Calu3 (cell line): ENCODE measurements at places on chromosomes 1 and 21.
A peak's percentile ranks its signal among the peaks of the same experiment; 100 is the strongest.

- no peak for DNase-seq
These were observed 395.8 kb upstream of the VAMP3 start for GRCh38 chr1:7375329-7375728.

GRCh38 chr1:10152709-10153284 lies 57.6 kb upstream of the KIF1B start:
- DNase-seq = peak; percentile 53

GRCh38 chr21:44816761-44817505 lies 929 bp downstream of the SUMO3 start:
- DNase-seq = no peak

DNA sequence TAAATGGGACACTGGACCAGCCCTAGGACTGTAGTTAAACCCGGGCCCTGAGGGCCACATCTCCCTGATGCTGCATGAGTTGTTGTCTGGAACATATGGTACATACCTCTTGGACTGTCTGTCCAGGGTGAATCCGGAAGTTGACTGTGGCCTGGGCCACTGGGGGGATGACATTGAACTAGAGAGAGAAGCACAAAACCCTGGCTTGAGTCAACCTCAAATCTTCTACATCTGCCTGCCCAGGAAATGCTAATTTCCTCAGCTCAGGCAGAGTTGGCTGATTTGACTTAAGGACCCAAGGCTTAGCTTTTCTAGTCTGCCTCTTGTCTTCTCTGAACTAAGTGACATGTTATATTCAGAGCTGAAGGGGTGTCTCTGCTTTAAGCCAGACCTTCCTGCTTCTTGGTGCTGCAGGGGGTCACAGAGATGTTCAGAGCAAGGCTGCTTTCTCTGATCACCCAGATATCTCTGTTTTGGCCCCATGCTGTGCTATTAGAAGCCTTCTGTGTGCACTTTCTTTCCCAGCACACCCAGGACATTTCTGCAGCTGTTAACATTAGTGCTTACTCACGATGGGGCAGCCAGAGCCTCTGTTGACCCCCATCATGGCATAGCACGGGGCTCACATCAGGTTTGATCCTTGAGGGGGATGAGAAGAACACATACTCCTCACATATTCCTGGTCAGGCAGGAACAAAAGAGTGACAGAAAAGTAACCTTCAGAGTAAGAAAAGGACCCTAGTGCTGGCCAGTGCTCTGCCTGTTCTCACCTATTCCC lies 9.6 kb downstream of the PM20D1 start:
- DNase-seq = no peak

DNA sequence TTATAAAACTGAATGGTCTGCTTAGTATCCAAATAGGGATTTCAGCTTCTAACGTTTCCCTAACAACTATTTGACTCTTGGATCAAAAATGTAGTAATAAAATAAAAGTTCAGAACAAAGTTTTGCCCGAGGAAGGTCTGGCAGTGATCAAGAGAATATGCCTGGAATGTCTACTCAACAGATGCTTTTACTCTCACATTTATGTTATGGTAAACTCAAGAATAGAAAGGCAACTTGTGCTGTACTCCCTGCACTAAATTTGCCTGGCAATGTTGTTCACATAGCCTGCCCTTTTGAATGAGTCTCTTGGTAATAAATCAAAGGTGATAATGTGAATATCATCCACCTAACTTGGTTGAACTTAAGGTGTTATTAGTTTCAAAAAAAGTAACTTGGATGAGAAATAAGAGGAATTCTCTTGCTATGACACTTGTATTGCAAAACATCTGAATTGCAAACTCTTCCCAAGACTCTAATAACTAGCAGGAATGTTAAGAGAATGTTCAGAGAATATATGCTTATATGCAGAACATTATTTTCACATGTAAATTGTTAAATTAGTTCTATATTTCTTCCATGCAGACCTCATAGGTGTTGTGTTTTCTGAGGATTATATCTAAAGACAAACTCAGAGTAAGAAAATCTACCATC lies 215.8 kb downstream of the COL24A1 start:
- DNase-seq = no peak

DNA sequence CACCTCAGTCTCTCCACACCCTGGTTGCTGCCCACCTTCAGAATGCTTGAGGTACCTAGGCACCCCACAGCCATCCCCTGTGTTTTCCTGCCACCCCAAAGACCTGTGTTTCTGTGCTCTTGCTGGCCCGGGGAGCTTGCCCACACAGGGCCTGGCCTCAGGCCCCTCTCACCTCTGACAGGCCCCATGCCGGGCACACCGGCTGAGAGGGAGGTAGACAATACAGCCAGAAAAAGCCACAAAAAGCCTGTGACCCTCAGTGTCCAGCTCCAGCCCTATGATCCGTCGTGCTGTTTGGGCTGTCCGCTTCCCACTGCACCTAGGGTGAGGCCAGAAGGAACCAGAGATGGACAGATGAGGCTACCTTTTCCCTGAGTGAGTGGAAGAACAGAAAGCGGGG lies 11.4 kb downstream of the SEMA6C start:
- no peak for DNase-seq

DNA sequence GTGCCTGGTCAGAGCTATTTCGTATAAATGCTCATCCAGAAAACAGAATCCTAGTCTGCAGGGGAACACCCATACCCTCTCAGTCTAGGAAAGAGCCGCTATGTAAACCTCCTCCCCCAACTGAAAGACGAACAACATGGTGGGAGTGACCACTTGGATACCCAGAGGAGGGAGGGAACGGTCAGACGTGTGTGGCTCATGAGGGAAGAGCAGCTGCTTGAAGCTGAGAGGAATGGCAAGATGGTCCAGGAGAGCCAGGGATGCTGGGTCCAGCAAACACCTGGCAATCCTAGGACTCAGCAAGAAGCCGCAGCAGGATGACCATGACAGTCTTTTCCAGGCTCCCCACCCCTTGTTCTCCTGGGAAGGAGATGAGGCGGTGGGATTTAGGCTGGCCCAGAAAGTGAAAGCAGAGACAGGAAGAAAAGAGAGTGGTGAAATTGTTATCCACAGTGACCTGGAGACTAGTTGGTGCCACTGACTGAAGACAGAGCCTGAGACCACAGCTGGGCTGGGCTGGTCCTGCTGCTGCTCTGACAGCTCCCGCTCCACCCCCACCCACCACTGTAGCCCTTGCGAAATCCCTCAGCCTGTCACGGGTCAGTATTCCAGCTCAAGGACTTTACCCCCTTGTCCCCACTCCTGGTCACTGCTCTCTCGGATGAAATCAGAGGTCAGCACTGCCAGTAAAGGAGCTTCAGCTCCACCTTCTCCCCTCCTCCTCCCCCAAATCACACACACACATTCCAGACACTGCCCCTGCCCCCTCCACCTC lies 3.6 kb downstream of the CERS2 start:
- DNase-seq = peak; percentile 52

DNA sequence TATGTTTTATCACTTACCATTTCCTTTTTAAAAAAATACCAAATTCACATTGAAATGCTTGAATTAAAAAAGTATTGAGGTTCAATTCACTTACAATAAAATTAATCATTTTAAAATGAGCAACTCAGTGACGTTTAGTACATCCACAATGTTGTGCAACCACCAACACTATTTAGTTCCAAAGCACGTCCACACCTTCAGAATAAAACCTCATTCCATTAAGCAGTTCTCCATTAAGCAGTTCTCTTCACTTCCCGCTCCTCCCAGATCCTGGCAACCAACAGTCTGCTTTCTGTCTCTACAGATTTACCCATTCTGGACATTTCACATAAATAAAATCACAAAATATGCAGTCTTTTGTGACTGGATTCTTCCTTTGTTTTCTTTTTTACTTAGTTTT lies 41.3 kb downstream of the GNG4 start:
- DNase-seq = no peak

DNA sequence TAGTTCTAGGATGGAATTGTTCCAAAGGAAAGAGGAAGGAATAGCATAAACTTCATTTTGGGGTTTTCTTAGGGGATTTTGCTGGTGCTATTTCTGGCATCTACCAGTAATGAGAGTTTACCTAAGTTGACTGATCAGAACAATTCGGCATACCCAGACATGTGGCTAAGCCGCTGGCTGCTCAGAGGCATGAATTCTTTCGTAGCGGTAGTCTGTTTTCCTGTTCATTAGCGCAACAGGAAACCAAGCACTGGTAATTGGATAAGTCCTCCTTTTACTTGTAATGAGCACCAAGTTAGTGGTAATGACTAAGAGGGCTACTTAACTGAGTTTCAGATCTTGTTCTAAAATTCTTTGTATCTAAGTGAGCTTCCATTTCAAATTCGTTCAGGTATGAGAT lies 38.6 kb downstream of the C21orf91 start:
- no peak for DNase-seq

- DNase-seq = no peak
These were observed 105.5 kb downstream of the PDE9A start for GRCh38 chr21:42758721-42759593.

- DNase-seq = no peak
These were observed 995 bp downstream of the VASH2 start for GRCh38 chr1:212951126-212951946.

- no peak for DNase-seq
These were observed 129.6 kb downstream of the LRRC40 start for GRCh38 chr1:70075761-70076160.

DNA sequence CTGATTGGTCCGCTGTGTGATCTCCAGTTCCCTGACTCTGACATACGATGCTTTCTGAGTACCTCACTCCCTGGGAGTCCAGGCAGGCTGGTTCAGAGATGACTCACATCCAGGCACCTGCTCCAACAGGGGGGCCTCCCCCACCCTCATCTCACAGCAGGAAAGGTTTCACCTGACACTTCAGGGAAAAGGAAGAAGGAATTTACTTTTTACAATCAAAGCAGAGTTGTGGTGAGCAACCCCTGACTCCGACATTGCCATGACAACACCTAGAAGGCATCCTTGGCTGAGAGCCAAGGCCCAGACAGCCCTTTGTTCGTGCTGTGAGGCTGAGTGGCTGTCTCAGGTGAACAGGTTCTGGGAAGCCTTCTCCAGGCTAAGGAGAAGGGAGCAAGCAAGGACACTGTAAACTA lies 164.6 kb upstream of the GJB5 start:
- DNase-seq = peak; percentile 88

- DNase-seq = no peak
These were observed 14.0 kb downstream of the C1orf94 start for GRCh38 chr1:34190692-34191091.

- DNase-seq = no peak
These were observed 8.6 kb downstream of the ALPL start for GRCh38 chr1:21517660-21518480.

DNA sequence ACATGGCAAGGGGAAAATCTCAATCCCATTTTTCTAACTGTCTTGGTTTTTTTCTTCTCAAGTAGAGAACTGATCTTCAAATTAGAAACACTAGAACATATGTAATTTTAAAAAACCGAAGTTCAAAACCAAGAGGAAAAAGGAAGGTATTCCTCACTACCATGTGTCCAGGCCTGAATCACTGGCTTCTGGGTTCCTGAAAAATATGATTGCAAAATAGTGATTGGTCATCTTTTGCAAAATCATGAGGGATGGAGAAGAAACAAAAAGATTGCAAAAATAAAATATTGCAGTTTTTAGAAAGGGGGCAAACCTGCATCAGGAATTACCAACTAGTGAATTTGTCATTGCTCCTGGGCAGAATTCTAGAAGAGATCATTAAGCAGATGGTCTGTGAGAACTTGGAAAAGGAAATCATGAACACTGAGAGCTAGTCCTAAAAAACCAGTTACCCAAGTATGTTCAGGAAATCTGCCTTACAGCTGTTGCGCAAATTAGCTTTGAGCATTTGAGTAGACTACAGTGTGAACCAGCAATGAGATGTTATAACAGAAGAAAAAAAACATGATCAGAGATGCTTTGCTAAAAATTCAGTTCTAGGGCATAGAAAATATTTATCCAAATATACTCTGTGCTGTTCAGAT lies 49.4 kb downstream of the SPATA46 start:
- no peak for DNase-seq

DNA sequence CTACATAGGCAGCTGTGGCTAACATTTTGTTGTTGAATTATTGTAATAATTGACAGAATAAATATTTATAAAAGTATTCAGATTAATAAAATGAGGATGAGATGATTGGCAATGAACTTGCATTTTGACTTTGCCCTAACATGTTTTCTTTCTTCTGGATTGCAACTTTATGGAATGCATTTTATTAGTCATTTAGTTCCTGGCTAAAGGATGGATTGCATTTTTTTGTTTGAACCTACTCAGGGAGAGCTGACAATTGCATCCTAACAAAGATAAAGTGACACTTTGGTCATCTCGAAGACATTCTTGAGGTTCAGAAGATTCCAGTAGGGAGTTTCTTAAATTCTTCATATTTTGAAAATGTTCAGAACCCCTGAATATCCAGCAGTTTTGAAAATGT lies 37.5 kb downstream of the PGM1 start:
- no peak for DNase-seq

GRCh38 chr1:235648954-235649367 lies 623 bp downstream of the GNG4 start:
- DNase-seq = peak; percentile 75

DNA sequence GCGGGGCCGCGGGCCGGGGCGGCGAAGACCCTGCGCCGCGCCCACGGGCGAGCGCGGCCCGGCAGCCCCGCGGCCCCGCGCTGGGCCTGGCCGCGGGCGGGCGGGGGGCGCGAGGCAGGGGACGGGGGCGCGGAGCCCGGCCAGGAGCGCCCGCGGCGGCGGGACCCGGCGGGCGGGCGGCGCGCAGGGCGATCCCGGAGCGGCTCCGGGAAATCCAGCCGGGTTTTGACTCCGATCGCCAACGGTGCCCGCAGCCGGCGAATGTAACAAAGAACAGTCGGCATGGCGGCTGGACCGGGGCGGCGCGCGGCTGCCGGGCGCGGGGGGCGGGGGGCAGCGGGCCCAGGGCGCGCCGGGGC lies 334 bp downstream of the PRDM15 start:
- peak; percentile 73 for DNase-seq

DNA sequence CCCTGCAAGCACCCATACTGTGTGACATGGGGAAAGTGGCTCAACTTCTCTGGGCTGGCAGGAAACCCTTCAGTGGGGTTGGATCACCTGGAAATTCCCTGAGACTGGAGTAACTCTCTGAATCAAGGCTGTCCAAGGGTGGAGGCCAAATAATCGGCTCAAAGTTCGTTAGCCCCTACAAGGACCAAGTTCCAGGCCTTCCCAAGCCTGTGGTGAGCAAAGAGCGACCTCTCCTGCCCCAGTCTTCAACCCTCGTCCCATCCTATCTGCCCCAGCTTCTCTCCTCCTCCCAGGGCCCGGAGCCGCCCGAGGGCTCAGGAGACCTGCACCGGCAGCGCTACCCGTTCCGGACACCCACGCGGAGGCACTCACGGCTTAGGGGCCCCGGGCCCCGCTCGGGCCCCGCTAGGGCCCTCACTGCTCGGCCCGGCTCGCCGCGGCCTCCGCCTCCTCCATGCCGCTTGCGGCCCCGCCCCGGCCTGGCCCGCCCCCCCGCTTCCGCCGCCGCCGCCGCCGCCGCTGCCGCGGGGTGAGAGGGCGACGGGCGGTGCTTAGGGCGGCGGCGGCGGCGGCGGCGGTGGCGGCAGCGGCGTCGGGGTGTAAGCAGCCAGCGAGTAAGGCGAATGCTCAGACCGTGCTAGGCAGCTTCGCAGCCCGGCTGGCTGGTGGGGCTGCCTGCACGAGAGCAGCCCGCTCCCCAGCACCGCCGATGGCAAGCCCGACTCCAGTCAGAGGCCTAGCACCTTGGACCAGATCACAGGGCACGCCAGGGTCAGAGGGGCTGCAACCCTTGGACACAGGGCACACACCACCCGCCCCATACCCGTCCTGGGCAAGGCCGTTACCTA lies at the start of gene POMGNT1:
POMGNT1 (minus strand) TSS at position 471 of the 848 bp plus-strand sequence. CDS start 613 bp downstream, outside the sequence.
- peak; percentile 81 for DNase-seq

- no peak for DNase-seq
These were observed 10.1 kb upstream of the PARP1 start for GRCh38 chr1:226417830-226418546.
